ENCODE measurements at places on chromosomes 7 and 10.

DNA sequence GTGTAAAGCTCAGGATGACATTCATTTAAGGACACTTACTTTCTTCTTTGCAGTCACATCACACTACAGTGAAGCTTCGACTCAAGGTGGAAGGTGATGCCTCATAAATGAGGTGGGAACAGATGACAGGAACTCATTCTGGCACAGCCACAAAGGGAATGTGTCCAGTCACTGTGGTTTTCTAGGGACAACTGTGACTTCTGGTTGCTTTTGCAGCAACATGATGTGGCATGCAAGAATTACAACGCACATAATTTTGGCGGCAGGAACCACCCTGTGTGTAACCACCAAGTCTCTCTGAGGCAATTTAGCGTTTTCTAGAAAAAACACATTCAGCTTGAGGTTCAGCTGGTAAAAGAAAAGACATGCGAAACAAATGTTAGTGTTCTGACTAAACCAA is 32.0 kb upstream of the FERD3L start:
- no peak for DNase-seq

DNA sequence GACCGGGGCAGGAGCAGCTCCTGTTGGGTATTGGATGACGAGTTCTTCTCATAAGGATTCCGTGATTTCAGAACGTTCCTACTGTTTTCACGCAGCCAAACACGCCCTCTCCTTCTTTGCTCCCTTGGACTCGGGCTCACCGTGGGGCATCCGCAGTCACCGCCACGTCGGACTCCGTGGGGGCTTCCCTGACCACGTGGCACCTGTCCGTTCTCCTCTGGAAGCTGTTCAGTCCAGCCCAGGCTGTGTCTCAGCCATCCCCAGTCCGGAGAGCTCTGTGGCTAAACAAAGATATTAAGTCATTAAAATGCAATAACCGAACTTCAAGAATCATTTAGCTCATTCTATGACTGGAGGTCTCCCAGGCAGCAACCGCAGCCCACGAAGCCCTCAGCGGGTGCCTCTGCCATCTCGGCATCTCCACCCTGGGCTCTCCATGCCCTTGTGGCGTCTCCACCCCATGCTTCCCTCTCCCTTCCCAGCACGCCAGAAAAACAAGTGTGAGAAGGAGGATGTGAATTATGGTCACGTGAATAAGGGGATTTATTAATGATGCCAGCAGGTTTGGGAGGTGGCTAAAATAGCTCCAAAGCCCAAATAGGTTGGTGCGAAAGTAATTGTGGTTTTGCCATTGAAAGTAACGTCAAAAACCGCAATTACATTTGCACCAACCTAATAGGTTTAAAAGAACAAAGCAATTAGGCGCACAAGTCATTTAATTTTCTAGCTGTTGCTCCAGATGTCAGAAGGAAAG is 224.6 kb upstream of the PPP2R2D start:
- DNase-seq = no peak

DNA sequence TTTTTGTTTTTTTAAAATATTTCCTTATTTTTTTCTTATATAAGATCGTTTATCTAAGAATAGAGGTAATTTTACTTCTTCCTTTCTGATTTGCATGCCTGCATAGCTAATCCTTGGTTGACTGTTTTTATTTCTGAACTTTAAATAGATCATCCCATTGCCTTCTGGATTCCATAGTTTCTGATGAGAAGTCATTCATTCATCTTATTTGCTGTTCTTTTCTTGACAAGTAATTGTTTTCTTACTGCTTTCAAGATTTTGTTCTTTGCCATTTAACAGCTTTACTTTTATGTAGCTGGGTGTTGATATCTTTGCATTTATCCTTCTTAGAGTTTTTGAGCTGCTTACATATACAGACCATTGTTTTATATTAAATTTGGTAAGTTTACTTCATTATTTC is 437.9 kb downstream of the SDK1 start:
- no peak for DNase-seq

DNA sequence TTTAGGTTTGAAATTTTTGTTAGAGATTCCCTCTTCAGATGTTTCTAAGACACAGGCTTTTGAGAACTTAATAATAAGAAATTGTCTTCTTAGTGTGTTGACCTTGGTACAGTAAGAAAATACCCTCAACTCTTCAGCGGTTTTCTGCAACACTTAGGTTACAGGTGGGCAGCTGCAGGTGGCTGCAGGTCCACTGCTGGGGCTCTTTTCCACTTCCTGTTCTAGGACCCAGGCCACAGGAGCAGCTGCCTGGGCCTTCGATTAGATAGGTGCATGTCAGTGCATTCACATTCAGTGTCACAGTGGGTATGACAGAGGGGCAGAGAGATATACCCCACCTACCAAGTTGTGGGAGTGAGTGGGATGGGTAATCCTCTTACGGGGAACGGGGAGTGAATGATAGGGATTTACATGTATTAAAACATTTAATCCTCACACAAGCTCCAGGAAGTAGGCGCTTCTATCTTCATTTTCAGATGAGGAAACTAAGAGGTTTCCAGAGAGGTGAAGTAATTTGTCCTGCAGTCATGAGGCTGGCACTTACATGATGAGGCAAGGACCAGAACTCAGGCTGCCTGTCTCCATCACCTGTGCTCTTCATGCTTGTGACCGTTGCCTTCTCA is 20.2 kb upstream of the SUV39H2 start:
- no peak for DNase-seq

DNA sequence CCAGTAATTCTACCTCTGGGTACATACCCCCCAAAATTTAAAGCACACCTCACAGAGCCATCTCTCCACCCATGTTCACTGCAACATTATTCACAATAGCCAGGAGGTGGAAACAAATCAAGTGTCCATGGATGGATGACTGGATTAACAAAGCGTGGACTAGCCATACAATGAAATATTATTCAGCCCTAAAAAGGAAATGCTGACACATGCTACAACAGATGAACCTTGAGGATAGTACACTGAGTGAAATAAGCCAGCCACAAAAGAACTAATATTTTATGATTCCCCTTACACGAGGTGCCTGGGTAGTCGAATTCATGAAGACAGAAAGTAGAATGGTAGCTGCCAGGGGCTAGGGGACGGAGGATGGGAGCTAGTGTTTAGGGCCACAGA is 31.1 kb upstream of the PTPRN2 start:
- DNase-seq = no peak

Data from left colon (tissue), 2 donors.